ENCODE measurements at places on chromosomes 7 and 10.
A peak's percentile ranks its signal among the peaks of the same experiment; 100 is the strongest.

GRCh38 chr10:126804396-126804795 lies 100.8 kb upstream of the DOCK1 start:
- no peak for DNase-seq

DNA sequence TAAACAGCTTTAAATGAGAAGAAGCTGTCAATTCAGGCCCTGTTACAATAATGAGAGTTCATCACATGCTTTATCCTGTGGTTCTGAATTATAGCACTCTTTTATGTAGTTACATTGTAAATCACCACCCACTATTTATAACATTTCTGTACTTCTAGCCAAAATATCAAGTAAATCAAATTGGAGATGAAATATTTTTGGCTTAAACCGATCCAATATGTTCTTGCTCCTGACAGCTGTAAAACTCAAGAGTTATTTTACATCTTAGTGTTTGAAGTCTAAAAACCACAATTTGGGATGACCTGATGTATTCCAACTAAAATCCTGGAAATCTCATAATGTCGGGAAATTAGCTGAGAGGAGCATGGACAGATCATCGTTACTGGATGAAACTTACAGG lies 371.2 kb upstream of the LRRN3 start:
- peak; percentile 16 for DNase-seq

DNA sequence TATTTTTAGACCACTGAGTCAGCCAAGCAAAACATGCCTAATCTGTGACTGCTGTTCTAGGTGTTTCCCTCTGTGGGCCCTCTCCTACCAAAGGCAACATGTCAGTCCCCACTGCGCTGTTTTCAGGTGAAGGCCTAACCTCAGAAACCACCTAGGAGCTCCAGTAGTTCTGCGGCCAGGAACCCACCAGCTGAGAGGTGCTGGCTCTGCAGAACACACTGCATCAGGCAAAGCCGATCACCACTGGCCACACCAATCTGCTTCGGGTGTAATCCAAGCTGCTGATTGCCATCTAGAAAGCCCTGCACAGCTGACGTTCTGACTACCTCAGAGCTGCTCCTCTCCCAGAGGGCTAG lies 14.9 kb downstream of the CAMK2G start:
- DNase-seq = no peak

DNA sequence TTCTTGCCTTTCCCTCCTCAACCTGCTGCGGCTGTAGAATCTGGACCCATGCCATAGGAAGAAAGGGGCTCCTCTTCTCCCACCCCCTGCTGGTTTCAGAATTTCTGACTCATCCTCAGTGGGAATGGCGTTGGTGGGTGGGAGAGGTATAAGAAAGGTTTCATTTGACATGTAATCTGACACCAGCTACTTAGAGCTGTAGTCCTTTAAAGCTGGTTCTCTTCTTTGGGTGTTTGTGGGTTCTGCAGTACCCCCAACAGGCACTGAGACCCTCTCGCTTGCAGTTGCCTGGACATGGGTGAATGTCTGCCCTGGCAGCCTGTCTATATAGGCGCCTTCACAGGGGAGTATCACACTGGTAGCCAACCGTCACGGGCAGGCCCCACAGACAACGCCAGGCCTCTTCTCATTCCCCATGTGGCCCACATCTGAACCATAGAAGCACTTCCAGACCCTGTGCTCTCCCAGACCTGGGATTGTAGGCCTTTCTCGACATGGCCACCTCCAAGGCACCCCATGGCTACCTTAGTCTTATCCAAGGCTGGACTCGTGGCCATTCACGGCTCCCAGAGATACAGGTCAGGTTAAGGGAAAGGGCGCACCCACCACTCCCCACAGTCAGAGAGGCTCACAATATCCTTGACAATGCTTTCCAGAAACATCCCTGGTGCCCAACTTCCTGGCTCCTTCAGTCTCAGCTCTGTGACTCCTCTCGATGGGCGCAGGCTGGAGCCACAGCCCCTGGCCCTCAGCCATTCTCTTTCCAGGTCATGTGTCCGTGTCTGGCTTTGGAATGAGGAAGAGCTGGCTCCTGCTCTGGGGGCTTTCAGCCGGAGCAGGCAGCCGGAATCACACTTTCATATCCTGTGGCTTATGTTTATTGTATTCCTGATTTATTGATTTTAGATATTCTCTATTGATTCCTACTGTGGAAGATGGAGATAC lies 17.5 kb downstream of the ZNF862 start:
- DNase-seq = no peak

DNA sequence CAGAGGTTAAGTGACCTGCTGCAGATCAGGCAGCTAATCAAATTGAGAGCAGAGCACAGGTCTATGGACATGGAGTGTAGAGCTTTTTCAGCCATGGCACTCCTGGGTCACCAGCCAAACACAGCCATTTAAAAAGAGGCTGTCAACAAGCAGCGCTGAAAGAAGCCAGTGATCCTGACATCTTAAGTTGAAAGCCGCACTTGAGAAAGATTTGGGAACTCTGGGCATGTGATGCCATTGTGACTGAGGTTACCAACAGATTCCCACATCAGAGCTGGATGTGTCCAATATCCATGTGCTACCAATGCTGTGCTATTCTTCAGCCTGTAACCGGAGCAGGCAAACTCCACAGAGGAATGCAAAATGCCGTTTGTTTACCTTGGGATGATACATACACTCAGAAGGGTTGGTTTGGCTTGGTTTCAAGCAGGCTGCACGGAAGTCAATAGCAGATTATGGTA lies 56.2 kb upstream of the ABLIM1 start:
- DNase-seq = no peak

DNA sequence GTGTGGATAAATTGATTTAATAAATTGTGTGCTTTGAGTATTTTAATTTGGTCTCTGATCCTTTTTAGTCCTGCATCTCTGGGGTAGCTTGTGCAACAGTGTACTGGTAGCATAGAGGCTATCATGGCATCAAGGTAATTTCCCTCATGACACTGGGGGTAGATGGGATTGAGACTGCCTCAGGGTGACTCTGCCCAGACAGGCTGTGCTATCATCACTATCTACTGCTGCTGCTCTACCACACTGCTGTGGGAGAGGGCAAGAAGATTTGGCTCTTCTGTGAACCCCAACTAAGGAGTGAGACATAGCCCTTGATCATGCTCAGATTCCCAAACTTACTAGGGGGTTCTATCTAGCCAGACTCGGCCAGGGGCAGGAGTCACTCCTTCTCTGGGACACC lies 43.6 kb upstream of the JAZF1 start:
- no peak for DNase-seq

- DNase-seq = no peak
Observed at GRCh38 chr10:70846795-70847194, 31.0 kb downstream of the SGPL1 start.

DNA sequence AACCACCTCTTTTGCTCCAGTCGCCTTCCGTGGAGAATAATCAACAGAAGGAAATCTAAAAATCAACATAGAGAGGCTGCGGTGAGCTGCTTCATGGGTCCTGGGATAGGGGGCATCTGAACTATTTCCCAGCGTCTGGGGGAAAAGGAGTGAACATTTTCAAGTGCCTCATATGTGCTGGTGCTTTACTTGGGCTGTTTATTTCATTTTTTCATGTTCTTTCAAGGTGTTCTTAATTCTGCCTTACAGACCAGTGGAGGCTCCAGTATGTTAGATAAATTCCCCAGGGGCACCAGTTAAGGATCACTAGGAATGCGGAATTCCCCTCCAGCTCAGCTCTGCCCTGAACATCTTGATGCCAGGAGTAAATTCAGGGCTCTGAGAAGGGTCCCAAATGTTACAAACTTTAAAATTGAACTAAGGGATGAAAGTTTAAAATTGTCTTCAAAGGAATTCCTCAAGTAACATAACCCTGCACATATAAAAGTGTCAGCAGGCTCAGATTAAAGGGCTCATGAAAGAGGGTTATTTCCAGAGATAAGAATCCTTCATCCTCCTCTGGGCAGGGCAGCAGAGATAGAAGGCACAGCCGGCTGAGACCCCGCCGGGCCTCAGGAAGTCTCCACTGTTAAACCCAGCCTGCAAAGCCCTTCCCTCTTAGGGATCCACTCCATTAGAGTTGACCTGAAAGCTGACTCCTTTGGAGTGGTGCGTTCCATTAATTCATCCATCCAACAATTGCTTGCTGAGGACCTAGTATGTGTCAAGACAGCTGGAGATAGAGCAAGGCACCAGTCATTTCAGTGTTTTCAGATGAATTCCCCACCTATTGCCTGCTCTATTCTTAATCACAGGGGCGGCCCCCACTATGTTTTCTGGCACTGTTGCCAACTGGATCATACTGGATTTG lies 345.8 kb downstream of the KCNMA1 start:
- no peak for DNase-seq

- DNase-seq = no peak
Observed at GRCh38 chr10:62027841-62028501, 126.5 kb downstream of the ARID5B start.

- DNase-seq = no peak
Observed at GRCh38 chr10:14532473-14533251, 201.9 kb upstream of the FRMD4A start.

DNA sequence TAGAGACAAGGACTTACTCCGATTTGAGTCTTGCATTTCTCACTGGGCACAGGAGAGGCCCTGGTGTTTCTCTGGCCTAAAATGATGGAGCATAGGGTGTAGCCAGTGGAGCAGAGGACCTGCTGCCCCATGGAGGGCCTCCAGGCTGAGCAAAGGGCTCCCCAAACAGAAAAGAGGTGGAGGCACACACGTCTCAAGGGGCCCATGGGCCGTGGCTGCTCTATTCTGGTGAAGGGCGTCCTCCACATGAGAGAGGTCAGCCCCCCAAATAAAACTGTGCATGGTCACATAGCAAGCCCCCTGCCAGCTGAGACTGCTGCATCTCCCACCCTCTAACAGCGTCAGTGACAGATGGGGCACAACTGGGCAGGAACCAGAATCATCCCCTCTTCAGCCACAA lies 41.4 kb downstream of the MYO1G start:
- no peak for DNase-seq

DNA sequence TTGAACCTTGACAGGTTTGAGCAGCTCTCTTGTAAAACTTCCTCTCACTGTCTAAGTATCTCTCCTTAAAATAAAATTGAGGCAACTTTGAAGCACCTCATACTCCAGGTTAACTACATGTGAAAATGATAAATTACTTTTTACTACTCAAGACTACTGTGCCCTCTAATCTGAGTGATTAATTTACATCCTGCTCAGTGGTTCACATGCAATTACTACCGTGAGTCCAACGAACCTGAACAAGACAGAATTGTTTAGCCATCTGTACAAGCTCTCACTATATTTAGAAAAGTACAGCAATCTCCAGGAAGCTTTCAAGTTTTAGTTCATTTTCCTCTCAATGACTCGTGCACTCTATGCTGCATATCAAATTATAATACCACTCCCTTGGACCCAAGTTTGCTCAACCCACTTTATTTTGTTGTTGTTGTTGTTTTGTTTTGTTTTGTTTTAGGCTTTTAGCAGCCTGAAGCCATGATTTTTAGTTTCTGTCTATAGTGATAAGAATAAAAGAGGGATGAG lies 21.2 kb downstream of the PDE1C start:
- no peak for DNase-seq

GRCh38 chr7:70785427-70785826 lies 346.5 kb upstream of the GALNT17 start:
- no peak for DNase-seq

- DNase-seq = no peak
Observed at GRCh38 chr7:9891056-9891455, 1082.6 kb upstream of the PHF14 start.

GRCh38 chr10:3499120-3499519 lies 285.9 kb downstream of the KLF6 start:
- DNase-seq = no peak

GRCh38 chr7:88042157-88042556 lies 108.1 kb downstream of the ADAM22 start:
- no peak for DNase-seq

GRCh38 chr7:95736635-95737034 lies 35.7 kb upstream of the DYNC1I1 start:
- no peak for DNase-seq

DNA sequence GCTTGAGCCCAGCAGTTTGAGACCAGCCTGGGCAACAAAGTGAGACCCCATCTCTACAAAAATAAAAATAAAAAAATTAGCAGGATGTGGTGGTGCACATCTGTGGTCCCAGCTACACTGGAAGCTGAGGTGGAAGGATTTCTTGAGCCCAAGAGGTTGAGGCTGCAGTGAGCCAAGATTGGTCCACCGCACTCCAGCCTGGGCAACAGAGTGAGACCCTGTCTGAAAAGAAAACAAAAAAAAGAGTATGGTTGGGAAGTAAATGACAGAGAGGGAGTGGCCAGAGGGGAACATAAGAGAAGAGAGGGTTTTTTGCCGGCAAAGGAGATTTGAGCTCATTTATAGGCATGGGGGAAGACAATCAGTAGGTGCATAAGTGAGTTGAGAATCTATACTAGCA lies 19.7 kb downstream of the PLXDC2 start:
- DNase-seq = no peak

GRCh38 chr7:43639858-43640491 lies 57.1 kb downstream of the STK17A start:
- DNase-seq = peak; percentile 35

- no peak for DNase-seq
Observed at GRCh38 chr7:106329971-106330733, 45.4 kb upstream of the NAMPT start.

GRCh38 chr10:112332509-112333228 lies 41.2 kb upstream of the ACSL5 start:
- no peak for DNase-seq

DNA sequence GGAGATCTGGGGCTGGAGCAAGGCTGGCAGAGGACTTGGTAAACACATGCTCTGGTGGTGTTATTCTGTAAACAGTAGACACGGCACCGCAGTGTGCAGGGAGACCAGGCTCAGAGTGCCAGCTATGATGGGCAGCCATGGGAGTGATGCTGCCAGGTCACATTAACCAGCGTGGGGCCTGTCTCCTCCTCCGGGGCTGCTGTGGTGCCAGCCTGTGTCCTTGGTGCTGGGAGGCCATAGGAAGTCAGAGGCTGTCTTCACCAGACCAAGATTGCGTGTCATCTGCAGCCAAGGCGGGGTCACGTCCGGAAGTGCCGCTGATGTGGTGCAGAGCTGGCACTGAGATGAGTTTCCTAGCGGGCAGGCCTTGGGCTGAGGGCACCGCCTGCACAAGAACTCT lies 236.0 kb downstream of the GLRX3 start:
- no peak for DNase-seq

DNA sequence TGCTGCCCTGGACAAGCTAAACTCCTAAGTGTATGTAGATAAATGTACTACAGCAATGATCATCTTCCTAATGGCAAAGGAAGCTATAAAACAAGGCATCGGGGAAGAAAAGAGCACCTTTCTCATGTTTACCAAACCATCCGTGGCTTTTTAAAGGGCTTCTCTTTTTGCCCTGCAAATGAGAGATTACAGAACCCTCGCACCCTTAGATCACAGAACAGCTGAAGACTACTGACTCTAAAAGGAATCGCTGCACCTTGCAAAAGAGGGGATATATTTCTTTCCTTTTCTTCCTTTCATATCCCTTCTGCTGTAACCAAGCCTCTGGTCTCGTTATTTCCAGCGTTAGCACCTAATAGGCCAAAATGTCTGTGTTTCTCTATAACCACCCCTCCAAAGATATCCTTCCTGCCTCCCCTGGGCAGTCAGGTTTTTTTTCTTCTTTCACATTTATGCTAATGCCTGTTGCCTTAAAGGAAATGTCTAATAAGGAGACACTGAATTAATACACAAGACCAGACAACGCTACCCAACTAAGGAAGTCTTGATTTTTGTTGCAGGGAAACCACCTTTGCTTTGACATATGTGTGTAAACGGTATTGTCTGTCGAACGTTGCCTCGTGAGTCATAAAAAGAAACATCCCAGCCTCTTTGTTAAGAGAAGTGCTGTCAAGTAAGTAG lies 10.5 kb downstream of the ST8SIA6 start:
- DNase-seq = no peak

Data from muscle of arm (tissue), 14 donors.